ENCODE measurements at places on chromosomes 16 and 17.
A peak's percentile ranks its signal among the peaks of the same experiment; 100 is the strongest.

DNA sequence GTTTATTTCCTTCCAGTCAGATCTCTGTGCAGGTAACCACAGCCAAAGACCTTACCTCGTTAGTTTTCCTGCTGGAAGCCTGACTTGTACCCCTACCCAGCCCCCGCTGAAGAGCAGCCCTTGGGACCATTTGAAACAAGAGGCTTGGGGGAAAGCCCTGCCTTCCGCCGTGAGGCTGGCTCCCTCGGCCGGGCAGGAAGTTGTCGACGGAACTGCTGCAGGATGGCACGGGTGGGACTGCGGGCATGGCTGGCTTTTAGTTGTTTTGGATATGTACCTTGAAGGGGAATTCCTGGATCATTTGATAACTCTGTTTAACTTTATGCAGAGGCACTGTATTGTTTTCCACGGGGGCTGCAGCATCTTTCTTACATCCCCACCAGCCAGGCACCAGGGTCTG lies 49.0 kb upstream of the ENDOV start:
- DNase-seq: no peak

GRCh38 chr17:7677388-7678067 lies 9.8 kb downstream of the TP53 start:
- DNase-seq: no peak

GRCh38 chr17:559551-560431 lies 154.8 kb downstream of the VPS53 start:
- DNase-seq: no peak

DNA sequence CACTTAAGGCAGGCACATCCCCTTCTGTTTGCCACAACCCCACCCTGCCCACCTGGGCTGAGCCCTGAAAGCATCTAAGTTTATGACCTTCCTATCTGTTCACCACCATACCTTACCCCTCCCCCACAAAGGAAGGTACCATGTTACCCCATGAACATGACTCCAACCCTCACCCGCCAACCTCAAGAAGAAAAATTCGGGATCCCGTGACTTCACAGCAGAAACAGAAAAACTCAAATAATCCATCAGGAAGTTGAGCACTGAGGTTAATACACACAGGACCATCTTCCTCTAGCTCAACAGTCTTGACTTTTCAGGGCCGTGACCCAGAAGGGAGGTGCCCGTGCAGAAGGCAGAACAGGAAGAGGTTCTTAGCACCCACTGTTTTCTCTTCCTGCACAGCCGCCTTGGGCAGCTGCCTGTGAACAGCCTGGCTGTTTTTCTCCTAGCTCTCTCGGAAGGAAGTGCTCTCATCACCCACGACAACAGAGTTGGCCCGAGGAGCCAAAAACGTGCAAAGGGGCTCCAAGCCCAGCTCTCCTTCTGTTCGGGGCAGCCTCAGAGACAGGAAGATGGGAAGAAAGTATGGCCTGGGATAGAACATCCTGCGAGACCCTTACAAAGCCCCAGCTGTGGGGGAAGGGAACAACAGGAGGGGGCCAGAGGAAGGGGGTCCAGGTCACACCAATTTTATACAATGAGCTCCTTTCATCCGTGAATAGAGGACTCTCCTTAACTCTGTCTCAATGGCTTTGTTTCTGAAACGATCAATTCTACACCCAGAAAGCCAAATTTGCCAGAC lies 101.1 kb downstream of the XYLT1 start:
- DNase-seq: peak; percentile 76

- no peak for DNase-seq
Observed at GRCh38 chr17:45042346-45043120, 8.9 kb downstream of the DCAKD start.

DNA sequence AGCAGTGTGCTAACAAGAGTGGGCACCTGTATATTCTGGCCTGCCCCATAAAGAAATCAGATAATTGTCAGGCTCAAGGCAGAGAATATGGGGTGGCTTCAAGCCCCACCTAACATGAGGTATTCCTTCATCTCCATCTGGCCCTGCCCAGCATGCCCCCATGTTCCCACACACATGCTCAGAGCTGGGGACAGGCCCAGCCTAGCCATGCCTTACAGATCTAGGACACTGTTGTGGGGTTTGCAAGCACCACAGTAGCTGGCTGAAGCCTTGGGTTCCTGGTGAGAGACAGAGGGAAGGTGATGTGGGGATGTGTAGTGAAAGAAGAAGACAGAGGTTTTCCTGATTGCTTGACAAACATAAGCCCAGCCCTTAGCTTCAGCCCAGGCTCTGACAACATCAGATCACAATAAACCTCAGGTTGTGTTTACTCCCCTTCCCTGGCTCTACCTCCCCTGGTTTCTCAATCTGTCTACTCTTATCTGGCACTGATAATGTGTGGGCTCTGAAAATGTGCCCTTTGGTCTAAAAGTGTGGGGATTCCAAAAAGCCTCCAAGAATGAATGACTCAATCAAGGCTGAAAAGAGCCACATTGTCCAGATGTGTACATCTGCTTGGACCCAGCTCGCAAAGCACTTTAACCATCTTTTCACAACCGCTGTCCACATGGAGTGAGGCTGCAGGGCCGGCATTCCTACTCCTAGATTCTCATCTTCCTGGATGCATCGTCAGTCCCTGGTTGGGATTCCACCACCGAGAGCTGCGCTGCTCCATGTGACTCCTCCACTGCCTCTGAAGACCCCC lies 34.4 kb downstream of the CDRT4 start:
- DNase-seq: no peak

DNA sequence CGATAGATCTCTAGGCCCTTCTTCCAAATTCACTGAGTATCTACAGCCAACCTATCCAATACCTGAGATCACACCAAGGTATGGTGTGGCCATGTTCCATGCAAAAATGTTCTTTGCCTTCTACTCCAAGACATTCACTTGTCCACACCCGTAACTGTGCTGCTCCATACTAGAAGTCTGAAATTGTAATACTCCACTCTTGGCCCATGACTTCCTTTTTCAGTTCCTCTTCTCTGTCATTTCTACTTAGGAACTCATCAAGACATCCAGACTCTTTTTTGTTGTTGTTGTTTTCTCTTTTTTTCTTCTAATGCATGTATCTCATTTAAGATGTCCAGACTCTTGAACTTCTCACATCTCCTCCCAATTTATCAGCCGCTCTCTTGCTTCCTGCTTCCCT lies 42.5 kb upstream of the KSR1 start:
- no peak for DNase-seq

DNA sequence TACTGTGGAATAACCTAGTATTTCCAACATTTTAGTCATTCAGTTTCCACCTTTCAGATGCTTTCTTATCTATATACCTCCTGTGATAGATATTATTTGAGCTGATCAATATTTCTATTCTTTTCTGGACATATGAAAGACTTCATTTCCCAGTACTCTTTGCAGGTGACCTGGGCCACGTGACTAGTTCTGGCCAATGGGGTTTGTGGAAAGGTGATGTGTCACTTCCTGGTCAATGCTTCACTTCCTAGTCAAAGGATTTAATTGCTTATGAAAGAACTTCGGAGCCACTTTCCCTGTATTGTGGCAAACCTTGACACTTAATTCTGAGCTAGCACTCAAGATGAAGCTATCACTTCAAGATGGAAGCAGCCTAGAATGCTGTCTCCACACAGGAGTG lies 248.9 kb upstream of the FOXF1 start:
- DNase-seq: no peak

DNA sequence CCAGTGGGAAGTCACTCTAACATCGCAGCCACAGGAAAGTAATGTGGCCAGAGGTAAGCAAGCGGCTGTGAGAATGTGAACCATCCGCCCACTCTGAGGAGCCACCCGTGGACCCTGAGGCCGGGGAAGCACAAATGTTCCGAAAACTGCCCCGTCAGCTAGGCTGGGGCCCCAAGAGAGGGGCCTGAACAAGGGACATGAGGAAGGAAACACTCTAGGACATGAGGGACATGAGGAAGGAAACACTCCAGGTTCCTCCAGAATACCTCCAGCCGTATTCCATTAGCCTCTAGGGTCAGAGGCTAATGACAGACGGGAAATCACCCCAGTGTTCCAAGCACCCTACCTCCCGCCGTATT lies 317 bp downstream of the TEFM start:
- DNase-seq: peak; percentile 14

Measured in activated T-helper 2 cell treated with anti-CD3 and anti-CD28 coated beads, Interferon-gamma antibody, Interleukin-2, Interleukin-4, amounts not matched to agents 10 μg/mL and 5 μg/mL and 100 μg/mL, durations not matched to agents 14 hours and 24 hours and 36 hours (primary cell).